Thoracic aorta endothelial cell (primary cell): ENCODE measurements at places on chromosomes 11 and 22. TPM values are rescaled to one million over a fixed set of nuclear protein-coding genes. Genes with fewer than 3 reads are reported as not detected.

The PDGFB gene
- 69.5 and 71.6 TPM in 2 replicates for total RNA-seq

The MS4A6E gene
- not detected in 2 replicates for total RNA-seq

The CADM1 gene
- total RNA-seq, result 3.1 and 9.7 TPM in 2 replicates

The MISFA gene
- total RNA-seq, result 0.13 and 0.65 TPM in 2 replicates

The CYB5R2 gene
- 1.1 and 6.3 TPM in 2 replicates for total RNA-seq

The OOSP3 gene
- total RNA-seq, result not detected in 2 replicates

The TSPAN18 gene
- total RNA-seq, result 11.7 and 17.8 TPM in 2 replicates

The CD3E gene
- not detected in 2 replicates for total RNA-seq

The APOC3 gene
- total RNA-seq, result not detected in 2 replicates

The SLC7A4 gene
- not detected in 2 replicates for total RNA-seq

The GNAZ gene
- 1.7 and 3.6 TPM in 2 replicates for total RNA-seq

The UBXN1 gene
- 96.7 and 129 TPM in 2 replicates for total RNA-seq

The AIFM3 gene
- total RNA-seq, result not detected in 2 replicates

The OSBP2 gene
- 6.0 and 10.8 TPM in 2 replicates for total RNA-seq

The CBLIF gene
- total RNA-seq, result not detected in 2 replicates

The SHANK3 gene
- 36.4 and 54.3 TPM in 2 replicates for total RNA-seq

The SORL1 gene
- total RNA-seq, result 0.29 and 0.66 TPM in 2 replicates

The TYR gene
- total RNA-seq, result not detected in 2 replicates

The GP1BB gene
- total RNA-seq, result 0.43 and 1.3 TPM in 2 replicates
